ENCODE measurements at places on chromosomes 6 and 20.
A peak's percentile ranks its signal among the peaks of the same experiment; 100 is the strongest.

DNA sequence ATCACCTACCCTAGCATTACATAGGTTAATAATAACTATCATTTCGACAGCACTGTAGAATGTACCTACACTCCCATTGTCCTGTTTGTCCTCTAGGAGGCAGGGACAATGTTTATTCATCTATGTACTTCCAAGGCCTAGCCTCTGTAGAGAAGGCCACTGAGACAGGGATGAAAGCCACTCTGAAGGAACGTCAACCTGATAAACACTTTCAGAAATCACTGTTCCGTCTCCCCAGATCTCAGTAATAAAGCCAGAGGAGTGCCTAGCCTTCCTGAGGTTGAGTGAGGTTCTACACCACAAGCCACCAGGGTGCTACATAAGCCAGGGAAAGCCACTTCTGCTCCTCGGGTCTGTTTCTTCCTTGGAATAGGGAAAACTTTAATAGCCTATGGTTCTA is 44.8 kb downstream of the POPDC3 start:
- DNase-seq, result no peak

DNA sequence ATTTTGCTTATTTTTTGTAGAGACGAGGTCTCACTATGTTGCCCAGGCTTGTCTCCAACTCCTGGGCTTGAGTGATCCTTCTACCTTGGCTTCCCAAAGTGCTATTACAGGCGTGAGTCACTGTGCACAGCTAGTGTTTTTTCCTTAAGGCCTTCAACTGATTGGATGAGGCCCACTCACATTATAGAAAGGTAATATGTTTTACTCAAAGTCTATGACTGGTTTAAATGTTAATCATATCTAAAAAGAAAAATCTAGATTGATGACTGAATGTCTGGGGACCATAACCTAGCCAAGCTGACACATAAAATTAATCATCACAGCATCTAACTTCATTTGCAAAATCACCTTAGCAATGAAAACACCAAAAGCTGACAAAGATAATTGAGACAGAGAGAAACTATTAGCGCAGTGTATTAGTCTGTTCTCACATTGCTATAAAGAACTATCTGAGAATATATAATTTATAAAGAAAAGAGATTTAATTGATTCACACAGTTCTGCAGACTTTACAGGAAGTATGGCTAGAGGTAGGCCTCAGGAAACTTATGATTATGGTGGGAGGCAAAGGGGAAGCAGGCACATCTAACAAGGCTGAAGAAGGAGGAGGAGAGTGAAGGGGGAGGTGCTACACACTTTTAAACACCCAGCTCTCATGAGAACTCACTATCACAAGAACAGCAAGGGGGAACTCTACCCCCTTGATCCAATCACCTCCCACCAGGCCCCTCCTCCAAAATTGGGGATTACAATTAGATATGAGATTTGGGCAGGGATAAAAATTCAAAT is 66.8 kb upstream of the ARHGAP18 start:
- no peak for DNase-seq

DNA sequence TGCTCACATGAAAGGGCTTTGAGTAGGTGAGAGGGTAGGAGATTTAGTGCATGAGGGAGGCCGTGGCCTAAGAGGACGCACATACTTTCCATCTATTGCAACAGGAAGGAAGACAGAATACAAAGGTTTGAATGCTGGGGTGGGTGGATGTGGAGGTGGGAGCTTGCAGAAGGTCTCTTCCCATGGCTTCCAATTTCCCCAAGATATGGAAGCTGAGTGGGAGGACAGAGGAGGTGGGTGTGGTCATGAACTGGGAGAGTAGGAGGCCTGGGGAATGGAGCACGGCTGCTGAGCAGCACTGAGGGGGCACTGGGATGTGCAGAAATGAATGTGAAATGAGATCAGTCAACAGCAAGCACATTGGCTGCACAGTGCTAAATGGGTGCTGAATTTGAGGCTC is 70.3 kb downstream of the SCML4 start:
- no peak for DNase-seq

GRCh38 chr20:46324960-46325703 is 16.8 kb upstream of the CDH22 start:
- DNase-seq, result no peak

DNA sequence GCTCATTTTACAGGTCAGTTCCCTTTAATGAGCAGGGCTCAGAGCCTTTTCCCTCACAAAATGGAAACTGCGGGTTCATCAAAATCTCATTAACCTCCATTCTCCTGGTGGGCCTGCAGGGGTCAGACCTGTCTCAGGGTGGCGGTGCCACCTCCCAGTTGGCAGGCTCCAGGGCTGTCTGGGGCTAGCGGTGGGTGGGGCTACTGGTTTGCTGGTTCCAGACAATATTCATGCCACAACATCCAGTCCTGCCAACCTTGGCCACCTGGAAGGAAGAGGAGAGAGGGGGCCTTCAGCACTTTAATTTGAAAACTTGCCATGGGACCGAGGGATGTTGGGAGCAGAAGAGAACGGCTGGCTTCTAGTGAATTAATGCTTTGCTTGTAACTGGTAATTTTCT is 41.9 kb upstream of the CTNNBL1 start:
- DNase-seq, result peak; percentile 68

- no peak for DNase-seq
These were observed 12.3 kb upstream of the DSP start for GRCh38 chr6:7529141-7529540.

DNA sequence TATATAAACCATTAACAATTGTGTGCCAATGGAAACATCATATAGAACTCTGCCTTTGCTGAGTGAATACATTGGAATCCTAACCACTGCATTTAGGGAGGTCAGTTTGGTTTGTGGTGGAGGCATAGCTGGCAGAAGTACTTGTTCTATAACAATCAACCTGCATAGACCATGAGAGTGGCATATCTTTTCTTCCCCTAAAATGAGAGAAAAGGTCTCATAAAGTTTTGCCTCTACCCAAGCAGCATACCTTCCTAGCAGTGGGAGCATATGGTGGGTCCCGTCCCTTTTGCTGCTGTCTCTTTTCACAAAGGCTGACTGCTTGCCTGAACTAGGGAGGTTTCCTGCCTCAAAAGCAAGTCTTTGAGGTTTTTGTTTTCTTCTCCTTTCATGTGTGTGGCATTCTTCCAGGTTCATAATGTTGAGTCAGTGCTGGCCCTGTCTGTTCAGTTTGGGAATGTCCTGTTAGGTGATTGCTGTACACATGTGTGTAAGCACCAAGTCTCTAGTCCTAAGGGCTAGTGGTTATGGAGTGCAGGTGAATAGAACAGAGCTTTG is 61.2 kb upstream of the SUPT3H start:
- no peak for DNase-seq

DNA sequence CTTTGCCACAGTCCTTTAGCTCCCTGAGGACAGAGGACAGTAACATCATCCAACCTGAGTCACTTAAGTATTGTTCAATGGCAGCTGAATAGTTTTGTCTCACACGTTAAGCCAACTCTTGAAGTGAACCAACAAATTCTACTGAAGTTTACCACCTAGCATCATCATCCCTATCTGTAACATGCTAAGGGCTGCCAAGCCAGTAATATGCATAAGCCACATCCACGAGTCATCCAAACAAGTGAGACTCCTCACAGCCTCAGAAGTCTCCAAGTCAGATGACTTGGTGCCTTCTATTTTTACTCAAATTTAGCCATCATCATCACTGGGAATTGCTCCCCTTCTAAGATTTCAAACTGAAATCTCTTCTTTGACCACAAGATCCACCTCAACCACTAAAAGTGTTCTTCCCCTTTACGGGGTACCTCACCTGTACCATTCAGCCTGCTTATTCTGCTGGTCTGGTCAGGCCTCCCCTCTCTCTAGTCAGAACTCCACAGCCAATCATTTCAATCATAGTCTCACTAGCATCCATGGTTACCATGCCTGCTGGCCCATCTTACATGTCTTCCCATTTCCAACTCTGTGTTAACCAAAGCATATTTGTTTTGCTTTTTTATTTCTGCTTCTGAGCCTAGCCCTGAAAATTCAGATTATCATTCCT is 73.7 kb downstream of the DTNBP1 start:
- DNase-seq, result no peak

DNA sequence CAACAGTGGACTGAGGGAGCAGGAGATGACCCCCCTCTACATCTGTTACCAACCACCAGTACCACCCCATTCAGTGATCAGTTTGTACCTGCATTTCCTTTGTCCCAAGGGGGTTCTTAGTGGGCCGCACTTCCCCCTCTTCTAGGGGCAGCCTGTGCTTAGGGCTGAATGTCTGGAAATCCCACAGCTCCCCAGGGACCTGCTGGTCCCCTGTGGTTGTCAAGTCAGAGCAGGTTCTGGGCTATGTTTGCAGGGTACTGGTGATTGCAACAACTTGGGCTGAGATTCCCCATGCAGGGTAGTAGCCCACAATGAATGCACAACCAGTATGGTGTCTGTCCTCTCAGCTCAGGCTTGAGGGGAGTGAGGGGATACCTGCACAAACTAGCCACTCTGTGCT is 39.7 kb upstream of the COL10A1 start:
- peak; percentile 51 for DNase-seq

DNA sequence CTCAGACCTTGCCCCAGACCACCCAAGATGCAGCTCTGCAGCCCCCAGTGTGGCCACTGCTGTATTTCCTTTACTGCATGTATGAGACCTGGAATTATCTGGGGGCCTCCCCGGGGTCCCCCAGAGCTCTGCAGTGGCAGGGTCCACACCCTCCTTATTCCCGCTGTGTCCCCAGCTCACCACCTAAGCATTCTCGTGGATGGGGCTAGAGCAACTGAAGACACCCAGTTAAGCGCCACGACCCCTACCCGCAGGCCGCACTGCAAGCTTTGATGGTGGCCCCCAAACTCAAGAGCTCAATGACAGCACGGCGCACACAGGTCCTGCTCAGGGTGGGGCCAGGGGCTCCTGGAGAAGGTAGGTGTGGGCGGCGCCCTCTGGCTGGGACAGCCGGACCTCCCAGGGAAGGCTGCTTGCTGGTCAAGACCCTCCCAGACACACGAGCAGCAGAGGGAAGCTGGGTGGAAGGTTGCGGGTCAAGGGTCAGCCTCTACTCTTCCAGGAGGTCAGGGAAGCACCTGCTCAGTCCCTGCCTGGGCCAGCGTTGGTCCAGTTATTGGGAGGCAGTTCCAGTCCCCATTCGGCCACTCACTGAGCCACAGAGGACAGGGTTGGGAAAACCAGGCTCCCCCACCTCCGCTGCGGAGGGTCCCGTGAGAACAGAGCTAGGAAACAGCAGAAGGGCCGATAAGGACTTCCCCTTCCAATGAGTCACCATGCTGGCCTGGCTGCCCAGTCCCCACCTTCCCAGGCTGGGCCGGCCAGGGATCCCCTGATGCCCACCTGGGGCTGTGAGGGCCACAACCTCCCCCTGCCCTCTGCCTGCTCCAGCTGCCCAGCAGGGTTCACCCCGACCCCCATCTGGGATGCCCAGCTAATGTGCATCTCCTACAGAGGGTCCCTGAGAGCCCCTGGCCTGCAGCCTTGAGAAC is 2.9 kb downstream of the LAMA5 start:
- no peak for DNase-seq

- no peak for DNase-seq
These were observed 39.7 kb upstream of the PPP1R3G start for GRCh38 chr6:5045416-5045815.

DNA sequence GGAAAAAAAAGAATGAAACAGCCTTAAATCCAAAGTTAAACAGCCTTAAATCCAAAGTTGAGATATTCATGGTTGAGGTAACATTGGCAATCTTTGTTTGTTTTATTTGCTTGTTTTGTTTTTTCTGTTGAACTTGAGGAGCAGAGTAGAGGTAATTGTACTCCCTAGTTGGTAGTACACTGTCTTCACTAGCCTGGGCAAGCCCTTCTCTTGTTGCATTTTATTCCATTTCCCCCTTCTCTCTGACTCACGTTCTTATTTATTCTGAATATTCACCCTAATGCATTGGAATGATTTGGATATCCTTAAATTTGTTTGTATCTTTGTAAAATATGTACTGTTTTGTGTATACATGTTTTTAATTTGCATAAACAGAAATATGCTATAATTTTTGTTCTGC is 397.6 kb downstream of the CDC5L start:
- no peak for DNase-seq

- no peak for DNase-seq
These were observed 427.2 kb downstream of the RFPL4B start for GRCh38 chr6:112774319-112774718.

DNA sequence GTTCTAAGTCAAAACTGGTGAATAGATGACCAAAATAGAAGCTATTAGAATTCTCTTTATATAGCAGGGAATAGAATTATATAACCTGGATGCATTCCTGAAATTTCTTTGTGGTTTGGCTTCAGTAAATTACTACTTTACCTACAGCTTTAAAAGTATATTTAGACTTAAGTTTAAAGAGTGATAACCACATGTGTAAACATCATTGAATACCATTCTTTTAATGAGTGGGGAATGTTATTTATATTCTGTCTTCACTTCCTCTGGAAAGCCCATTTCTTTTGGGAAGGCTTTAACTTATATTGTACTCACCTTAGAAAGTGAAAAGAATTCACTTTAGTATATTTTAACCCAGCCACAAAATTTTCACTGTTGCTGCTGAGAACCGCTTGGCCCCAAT is 39.1 kb downstream of the PLEKHG1 start:
- no peak for DNase-seq

- DNase-seq, result no peak
These were observed 41.9 kb downstream of the NHLRC1 start for GRCh38 chr6:18080544-18080943.
